Stimulated activated CD4-positive, alpha-beta T cell treated with anti-CD3 and anti-CD28 coated beads, Interleukin-12 subunit alpha, Interleukin-12 subunit beta, amount 100 ng/mL, for 4 hours (primary cell): ENCODE measurements at places on chromosomes 16 and 17.

DNA sequence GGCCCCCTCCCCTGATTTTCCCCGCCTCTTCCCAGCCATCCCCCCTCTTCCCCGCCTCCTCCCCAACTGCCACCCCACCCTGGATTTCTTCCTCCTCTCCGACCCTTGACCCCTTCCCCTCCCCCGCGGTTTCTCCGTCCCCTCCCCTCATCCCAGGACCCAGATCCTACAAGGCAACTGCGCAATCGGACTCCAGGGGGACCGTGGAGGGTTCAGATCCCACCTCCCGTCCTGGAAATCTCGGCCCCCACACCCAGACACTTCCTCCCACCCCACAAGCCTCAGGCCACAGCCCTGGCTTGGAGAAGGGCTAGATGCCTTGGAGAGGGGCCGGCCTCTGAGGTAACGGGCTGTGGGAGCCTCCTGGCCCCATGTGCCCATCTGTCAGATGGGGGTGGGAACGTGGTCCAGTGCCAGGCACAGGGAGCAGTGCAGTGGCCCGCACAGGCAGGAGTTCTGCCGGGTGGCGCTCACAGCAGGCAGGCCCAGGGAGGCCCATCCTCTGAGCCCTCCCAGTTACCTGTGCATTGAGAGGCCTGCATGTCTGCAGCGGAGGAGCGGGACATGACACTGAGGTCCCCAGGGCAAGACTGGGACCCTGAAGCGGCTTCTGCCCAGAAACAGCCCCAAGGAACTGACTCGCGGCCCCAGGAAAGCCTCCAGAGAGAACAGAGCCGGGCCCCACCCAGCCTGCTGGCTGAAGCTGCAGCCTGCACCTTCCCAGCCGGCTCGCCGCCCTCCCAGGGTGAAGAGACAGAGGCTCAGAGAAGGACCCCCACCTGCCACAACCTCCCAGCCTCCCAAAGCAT is 16.7 kb downstream of the ZNF423 start:
- no peak for DNase-seq

GRCh38 chr16:87056083-87056482 is 261.1 kb downstream of the C16orf95 start:
- DNase-seq: no peak

DNA sequence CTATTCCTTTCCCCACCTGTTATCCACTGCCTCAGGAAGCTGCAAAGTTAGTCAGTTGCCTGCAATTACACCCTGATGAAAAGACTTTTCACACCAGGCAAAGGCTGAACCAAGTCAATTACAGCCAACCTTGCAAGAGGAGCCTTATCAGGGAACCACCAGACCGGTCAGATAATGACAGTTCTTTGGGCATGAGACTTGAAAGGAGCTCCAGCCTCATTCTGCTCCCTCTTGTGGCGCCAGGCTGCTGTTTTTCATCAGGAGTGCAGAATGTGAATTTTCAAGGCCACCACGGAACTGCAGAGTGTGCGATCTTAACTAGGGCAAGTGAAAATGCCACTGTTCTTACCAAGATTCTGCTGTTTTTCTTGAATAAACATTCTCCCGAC is 22.5 kb downstream of the DNAI2 start:
- no peak for DNase-seq

DNA sequence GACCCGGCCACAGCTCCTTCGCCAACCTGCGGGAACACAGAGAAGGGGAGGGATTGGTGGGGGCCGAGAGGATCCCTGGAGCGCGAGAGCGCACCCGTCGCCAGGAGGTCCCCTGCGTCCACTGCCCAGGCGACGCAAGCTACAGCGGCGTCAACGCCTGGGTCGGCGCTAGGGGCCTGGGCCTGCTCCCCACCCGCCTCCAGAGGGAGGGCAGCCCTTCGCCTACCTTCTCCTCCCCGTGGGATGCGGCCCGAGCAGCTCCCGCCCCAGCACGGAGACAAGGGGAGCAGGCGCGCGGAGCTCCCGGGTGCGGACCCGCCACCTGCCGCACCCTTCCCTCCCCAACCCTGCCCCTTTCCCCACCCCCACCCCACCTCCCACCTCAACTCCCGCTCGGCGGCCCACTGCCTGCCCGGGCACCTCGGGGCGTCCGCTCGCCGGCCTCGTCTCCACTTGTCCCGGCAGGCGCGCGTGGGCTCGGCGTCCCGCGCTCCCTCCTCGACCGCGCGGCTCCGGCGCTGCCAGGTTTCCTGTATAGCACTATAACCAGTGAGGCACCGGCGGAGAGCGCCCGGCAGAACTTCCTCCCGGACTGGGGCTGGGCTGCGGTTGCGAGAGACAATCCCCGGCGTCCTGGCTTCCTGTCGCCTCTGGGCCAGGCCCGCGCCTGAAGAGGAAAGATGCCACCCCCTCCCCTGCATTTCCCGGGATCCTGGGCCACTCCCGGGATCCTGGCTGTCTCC is 119.1 kb upstream of the SMURF2 start:
- DNase-seq: peak; percentile 42

DNA sequence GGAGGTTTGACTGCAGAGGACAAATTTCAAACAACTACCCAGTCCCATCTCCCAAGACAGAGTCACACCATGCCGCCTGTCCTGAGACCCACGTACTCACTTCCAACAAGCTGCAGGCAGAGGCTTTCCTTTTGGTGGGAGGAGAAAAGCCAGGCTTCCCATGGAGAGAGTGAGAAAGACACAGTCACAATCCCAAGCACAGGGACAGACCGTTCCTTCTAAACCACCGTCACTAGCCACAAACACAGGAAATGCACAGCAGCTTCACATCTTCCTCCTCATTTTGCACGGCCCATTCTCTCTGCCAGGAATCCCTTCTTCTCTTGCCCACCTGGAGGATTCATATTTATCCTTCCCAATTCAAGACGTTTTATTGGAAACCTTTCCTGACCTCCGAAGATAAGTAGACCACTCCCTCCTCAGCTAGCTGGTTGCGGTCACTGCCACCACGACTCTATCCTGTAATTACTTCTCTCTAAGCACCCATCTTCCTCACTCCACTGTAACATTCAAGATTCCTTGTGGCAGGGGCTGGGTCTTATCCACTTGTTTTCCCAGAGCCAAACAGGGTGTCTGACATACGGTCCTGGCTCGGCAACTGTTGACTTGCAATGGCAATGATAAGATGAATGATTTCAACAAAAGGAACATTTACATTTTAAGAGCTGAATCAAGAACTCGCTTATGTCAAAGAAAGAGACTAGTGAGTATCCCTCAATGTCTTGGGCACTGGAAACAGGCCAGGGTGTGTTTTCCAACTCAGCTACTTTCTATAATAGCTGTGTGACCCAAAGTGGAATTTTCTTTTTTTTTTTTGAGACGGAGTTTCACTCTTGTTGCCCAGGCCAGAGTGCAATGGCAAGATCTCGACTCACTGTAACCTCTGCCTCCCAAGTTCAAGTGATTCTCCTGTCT is 87.6 kb downstream of the XYLT1 start:
- no peak for DNase-seq

DNA sequence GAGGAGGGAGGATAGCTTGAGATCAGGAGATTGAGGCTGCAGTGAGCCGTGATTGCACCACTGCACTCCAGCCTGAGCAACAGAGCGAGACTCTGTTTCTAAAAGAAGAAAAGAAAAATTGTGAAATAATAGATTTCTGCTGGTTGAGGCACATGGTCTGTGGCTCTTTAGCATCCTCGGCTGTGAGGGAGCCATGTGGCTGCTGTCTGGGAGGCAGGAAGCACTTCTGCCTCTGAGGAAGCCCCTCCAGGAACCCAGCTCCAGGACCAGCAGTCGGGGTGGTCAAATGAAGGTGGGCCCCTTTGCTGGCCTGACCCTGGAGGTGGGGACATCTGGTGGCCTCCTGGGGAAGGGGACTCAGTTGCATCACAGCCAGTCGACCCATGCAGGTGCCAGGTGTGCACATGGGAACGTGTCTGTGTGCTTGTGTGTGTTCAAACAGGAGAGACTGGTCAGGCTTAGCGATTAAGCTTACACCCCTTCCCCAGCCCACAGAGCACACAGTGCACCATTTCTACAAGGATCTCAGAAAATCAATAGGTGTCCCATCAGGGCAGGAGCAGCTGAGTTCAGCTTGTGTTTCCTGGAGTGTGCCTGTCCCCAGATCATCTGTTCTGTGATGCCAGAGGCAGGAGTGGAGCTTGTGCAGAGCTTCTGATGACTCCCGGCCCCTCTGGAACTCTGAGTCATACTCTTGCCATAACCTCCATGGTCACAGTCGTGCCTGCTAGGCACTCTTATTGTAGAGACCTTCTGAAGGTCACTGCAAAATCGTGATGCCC is 24.3 kb upstream of the MGAT5B start:
- no peak for DNase-seq

GRCh38 chr16:79412783-79413225 is 187.7 kb downstream of the MAF start:
- DNase-seq: no peak

- DNase-seq: peak; percentile 67
These were observed 5.4 kb downstream of the NAT9 start for GRCh38 chr17:74770498-74771318.

DNA sequence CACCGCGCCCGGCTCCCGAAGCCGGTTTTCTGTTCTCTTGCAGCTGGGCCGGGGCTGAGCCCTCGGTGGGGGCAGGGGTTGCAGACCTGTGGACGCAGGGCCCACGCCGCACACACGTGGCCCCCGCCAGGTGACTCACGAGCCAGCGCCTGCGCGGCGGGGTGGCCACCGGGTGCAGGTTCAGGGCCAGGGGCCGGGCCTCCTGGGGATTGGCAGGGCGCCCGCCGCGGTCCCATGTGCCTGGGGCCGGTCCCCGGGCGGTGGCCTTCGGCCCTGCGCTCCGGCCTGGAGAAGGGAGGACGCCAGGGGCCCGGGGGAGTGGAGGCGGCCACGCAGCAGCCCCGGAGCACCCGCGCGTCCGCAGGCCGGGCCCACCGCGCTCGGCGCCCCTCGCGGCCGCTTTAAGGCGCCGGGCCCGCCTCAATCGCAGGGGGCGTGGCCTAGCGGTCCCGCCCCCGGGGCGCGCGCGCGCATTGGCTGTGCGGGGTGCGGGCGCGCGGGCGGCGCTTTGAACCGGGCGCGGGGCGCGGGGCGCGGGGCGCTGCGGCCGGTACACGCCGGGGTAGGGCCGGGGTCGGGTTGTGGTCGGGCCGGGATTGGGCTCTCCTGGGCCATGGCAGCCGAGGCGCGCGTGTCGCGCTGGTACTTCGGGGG is at the start of gene SLC25A10:
Gene SLC25A10 (plus strand): TSS at position 471 of the 654 bp plus-strand sequence. CDS start 143 bp downstream, at position 614.
- DNase-seq: peak; percentile 84

GRCh38 chr17:80529104-80529903 is 15.3 kb upstream of the RPTOR start:
- no peak for DNase-seq

DNA sequence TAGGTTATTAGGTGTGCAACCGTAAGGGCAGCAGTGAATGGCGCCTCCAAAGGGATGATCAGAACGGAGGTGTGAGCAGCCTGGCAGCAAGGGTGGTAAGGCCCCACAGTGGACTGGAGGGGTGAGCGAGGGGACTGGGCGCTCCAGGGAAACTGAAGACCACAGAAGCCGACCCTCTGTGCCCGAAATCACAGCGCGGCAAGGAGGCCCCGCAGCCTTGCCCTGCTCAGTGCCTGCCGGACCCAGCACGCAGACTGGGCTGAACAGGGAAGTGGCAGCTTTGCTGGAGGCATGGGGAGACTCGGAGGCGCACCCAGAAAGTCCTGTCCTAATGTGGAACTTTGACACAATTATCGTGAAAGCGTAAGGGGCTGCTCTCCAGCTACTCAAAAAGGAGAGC is 38.4 kb downstream of the KLHDC4 start:
- no peak for DNase-seq

GRCh38 chr16:53428681-53429080 is 5.6 kb upstream of the RBL2 start:
- DNase-seq: no peak

- peak; percentile 64 for DNase-seq
These were observed 16.7 kb downstream of the HSD11B2 start for GRCh38 chr16:67447508-67448076.

- no peak for DNase-seq
These were observed 1.1 kb upstream of the FASN start for GRCh38 chr17:82098939-82099763.

GRCh38 chr17:7843536-7844291 is 9.7 kb downstream of the KDM6B start:
- DNase-seq: peak; percentile 88

- DNase-seq: no peak
These were observed 17.9 kb downstream of the KPNA2 start for GRCh38 chr17:68053231-68054013.

- DNase-seq: no peak
These were observed 2336.1 kb downstream of the TP53TG3F start for GRCh38 chr16:35795361-35796029.

DNA sequence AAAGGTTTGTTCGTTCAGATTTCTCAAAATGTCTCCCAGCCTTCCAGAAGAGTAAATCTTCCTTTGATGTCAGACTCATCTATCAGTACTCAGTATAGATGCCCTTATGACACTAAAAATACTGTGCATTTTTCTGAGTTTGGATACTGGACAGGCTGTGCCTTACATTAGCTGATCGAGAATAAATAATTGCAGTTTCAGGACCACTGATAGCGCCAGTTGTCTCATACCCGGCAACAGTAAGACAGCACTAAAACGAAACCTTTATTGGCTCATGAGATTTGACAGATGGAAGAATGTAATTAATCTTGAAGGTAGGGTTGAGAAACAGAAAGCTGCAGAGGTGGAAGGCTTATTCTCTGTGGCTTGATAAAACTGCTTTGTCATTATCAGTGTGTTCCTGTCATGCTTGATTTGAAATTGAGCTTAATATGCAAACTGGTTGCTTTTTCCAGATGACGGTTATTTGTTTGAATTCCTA is 1.2 kb downstream of the ATP6V0A1 start:
- no peak for DNase-seq

DNA sequence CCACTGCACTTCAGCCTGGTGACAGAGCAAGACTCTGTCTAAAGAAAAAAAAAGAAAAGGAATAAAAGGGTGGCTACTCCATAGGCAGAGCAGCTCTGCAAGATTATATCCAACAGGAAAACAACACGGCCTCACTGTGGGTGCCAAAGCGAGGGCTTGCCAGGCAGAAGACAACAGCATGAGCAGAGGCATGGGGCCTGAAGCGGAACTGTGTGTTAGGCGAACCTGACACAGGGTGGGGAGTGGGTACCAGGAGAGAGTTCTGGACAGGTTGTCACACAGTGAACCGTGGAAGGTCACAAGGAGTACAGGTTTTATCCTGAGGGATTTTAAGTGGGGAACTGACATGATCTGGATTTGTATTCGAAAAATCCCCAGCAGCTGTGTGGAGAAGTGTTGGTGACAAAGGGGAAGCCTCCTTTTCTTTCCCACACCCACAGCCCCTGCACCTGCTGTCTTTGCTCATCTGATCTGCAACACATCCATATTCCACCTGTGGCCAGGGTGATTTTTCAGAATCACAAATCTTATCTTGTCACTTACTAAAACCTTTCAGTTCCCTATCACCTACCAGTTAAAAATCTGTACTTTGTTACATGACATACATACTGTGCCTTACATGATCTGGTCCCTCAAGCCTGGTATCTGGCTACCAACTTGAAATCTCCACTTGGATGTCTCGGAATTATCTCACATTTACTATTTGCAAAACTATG is 23.2 kb upstream of the ARHGAP17 start:
- DNase-seq: no peak

DNA sequence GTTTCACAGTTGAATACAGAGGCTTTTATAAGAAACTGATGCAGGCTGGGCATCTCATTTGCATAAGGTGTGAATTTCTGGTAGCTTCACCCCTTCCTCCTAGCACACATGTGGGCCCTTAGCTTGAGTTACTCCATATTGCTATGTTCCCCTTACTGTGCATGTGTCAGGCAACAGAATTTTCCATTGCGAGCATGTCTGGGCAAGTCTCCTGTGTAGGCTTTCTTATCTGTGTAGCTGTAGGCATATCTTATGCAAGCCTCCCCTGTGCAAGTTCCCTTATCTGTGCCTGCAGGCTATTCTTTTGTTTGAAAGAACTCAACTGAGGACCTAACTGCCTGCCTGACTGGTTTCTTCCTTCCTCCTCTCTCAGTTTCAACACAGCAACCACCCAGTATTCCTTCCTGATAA is 597.4 kb upstream of the CDH5 start:
- no peak for DNase-seq
